ENCODE measurements at places on chromosomes 11 and 22.

DNA sequence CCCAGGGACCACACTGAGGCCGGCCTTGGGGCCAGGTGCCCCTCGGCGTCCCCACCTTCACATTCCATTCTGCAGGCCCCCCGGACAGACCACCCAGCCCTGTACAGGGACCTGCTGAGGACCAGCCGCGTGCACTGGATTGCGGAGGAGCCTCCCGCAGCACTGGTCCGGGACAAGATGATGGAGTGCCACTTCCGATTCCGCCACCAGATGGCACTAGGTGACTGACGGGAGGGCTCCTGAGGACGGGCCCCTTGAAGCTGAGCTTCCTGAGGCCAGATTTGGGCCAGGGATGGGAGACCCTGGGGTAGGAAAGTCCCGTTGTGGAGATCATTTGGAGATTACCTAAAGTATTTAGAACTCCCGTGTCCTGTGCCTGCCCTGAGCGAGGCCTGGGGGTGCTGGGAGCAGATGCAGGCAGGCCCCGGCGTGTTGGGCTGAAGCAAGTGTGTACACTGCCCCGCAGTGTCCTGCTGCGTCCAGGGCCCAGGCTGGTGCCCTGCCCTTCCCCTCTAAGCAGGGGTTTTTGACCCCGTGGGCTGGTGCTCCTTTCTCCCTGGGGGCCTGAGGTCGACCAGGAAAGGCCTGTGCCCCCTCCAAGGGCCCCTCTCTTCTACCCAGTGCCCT, 20.0 kb downstream of the TRMU start:
- DNase-seq = peak; percentile 84

DNA sequence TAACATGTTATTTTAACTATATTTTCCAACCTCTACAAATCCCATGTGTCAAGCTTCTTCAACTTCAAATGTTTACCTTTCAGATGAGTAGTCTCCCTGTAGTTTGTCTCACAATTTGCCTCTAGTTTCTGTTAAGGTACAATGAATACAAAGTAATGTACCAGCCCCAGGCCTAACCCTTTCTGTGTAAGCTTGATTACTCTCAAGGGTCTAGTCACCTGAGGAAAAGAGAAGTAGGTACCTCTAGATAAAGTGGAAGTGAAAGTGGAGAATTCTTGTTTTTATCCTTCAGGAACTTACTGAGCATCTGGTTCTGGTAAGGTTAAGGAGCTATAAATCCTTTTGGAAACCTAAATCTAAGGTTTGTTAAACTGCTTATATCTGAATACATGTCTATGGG, at the start of gene OR51A7:
Gene OR51A7, plus strand, starts transcription at position 300 of the 400 bp plus-strand sequence. CDS start 3,587 bp downstream, outside the sequence.
- no peak for DNase-seq

DNA sequence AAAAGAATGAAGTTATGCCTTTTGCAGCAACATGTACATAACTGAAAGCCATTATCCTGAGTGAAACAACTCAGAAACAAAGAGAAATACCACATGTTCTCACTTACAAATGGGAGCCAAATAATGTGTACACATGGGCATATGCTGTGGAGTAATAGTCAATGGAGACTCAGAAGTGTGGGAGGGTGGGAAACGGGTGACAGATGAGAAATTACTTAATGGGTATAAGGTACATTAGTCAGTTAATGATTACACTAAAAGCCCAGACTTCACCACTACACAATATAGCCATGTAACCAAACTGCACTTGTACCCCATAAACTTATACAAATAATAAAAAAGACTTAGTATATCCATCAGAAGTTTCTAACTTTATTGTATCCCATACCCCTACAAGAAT, 674.1 kb upstream of the ARHGAP42 start:
- no peak for DNase-seq

DNA sequence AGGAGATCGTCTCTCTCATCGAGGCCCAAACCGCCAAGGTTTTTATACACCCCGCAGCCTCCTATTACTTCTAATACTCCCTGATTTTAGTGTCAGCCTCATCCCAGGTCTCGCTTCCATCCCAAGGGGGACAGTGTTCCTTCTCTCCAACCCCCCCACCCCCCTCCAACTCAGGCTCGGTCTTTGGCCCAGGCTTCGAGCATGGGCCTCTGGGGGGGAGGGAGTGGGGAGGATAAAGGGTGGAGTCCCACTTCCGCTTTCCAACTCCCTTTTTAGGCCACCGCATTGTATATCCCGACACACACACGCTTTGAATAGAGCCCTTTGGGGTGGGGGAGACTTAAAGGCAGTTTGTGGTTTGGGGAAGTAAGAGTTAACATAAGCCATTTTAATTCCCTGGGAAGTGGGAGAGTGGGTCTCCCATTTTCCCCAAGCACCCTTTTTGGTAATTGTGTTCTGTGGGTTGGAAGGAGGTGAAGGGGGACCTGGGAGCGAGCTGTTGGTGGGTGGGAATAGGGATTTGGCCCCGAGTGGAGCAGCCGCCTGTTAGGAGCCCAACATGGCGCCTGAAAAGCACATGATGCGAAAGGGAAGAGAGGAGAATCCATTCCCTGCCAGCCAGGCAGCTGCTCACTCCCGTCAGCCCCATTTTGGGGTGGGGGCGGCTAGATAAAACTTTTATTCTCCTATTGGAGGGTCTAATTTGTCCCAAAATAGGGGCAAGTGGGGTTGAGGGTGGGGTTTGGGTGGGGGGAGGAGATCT, 844 bp downstream of the PCF11 start:
- peak; percentile 83 for DNase-seq

DNA sequence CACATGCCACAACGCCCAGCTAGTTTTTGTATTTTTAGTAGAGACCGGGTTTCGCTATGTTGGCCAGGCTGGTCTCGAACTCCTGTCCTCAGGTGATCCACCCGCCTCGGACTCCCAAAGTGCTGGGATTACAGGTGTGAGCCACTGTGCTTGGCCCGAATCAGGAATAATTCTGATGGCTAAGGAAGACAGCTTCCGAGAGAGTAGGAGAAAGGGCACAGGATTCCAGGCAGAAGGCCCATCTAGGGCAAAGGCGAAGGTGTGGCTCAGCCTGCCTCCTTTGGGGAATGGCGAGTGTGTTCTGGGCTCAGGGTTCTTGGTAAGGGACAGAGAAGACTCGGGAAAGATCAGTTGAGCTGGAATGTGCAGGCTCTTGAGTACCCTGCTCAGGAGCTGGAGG, 1.6 kb upstream of the SYCE3 start:
- DNase-seq = no peak

- DNase-seq = no peak
These were observed 6.6 kb upstream of the BARX2 start for GRCh38 chr11:129368889-129369672.

GRCh38 chr11:65444314-65445051, 21.9 kb downstream of the NEAT1 start:
- DNase-seq = no peak

DNA sequence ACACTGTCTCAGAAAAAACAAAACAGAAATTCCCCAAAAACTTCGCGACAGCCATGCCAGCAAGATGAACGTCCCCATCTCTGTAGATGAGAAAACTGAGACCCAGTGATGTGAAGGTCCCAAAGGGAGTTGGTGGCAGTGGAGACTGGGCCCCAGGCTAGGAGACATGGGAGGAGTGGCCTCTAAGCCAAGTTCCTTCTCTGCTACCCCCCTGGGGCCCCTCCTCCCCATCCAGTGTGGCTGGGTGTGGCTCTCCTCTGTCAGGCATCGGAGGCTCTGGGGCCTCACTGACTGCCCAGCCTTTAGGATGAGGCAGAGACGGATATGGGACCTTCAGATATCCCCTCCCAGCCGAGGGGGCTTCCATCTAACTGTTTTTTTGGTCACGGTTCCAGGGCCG, 9.8 kb downstream of the RELT start:
- DNase-seq = no peak

GRCh38 chr11:126392633-126393013, 37.1 kb downstream of the ST3GAL4 start:
- DNase-seq = no peak
